Activated T-helper 2 cell treated with anti-CD3 and anti-CD28 coated beads, Interferon-gamma antibody, Interleukin-2, Interleukin-4, amounts not matched to agents 10 μg/mL and 5 μg/mL and 100 μg/mL, durations not matched to agents 14 hours and 24 hours and 36 hours (primary cell): ENCODE measurements at places on chromosomes 16 and 17.

DNA sequence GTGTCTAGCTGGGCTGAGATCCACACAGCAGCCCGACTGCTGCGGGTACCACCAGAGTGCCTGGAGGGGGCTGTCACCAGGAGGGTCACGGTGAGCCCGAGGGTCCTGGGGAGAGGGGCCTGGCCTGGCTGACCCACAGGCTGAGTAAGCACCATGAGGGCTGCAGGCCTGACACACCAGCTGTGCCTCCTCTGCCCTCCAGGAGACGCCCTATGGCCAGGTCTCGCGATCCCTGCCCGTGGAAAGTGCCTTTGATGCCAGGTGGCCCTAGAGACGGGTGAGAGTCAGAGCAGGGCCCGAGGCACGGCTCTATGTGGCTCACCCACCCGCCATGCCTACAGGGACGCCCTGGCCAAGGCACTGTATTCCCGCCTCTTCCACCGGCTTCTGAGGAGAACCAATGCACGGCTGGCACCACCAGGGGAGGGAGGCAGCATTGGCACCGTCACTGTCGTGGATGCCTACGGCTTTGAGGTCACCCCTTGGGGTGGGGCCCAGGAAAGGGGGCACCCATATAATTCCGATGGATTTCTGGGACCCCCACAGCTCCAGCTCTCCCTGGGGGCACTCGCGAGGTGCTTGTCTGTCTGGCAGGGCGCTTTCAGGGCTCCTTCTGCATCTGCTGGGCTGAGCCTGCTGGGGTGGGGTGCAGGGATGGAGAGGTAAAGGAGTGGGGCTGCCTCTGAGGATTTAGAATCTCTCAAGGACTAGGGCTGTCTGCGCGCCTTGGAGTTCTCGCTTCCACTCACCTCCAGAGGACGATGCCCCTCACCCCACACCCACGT is 7.1 kb downstream of the MYO15B start:
- DNase-seq: no peak

DNA sequence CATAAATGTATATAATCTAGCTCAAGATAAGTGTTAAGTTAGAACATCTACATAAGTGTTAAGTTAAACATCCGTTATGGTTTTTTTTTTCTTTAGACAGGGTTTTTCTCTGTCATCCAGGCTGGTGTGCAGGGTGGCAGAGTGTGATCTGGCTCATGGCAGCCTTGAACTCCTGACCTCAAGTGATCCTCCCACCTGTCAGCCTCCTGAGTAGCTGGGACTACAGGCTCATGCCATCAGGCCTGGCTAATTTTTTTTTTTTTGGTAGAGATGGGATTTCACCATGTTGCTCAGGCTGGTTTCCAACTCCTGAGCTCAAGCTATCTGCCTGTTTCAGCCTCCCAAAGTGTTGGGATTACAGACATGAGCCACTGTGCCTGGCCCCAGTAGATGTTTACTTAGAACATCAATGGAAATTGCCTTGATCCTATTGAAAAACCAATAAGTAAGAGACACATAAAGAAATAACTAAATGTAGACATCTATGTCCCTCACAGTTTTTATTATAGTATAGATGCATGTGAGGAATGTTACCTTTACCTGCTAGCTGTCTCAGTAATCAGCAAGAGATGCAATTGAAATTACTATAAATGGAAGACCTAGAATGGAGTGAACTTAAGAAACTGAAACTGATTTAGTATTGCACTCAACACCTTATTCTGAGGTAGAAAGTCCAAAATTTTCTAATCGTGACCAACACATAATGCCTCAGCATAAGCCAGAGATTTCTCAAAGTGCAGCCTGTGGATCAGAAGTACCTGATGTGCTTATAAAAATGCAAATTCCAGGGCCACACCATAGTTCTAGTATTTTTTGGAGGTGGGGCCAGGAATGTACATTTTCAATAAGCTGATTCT is 5.5 kb upstream of the FAM20A start:
- no peak for DNase-seq

GRCh38 chr17:50465171-50465570 is 3.5 kb downstream of the CHAD start:
- DNase-seq: no peak

DNA sequence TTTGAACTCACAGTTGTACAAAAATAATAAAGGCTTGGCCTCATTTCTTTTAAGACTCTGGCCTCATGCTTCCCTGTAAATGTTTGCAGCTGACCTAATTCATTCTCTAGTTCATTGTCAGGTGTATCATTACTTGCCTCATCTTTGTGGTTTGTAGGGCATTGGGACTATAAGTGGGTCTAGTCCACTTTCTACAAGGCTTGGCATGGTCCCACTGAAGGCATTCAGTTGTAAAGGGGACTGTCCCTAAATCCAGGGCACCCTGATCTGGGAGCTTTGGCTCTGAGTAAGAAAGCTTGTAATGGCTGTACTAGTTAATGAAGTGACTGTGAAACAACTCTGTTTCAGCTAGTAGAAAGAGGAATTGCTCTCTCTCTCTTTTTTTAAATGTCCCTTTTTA is 2.7 kb downstream of the KCTD2 start:
- no peak for DNase-seq

DNA sequence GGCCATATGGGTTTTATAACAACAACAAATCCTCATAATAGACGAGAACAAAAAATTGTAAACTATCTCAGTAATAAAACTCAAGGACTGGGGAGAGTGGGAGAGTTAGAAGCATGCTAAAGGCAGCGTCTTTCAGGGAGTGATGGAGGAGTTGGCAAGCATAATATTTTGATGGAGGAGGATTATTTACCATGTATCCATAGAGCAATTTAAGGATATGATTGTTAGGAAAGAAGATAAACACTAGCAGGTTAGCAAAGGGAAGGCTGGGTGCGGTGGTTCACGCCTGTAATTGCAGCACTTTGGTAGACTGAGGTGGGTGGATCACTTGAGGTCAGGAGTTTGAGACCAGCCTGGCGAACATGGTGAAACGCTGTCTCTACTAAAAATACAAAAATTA is 27.8 kb downstream of the BCL7C start:
- no peak for DNase-seq

- DNase-seq: no peak
Observed at GRCh38 chr16:65213866-65214595, 92.2 kb upstream of the CDH11 start.

DNA sequence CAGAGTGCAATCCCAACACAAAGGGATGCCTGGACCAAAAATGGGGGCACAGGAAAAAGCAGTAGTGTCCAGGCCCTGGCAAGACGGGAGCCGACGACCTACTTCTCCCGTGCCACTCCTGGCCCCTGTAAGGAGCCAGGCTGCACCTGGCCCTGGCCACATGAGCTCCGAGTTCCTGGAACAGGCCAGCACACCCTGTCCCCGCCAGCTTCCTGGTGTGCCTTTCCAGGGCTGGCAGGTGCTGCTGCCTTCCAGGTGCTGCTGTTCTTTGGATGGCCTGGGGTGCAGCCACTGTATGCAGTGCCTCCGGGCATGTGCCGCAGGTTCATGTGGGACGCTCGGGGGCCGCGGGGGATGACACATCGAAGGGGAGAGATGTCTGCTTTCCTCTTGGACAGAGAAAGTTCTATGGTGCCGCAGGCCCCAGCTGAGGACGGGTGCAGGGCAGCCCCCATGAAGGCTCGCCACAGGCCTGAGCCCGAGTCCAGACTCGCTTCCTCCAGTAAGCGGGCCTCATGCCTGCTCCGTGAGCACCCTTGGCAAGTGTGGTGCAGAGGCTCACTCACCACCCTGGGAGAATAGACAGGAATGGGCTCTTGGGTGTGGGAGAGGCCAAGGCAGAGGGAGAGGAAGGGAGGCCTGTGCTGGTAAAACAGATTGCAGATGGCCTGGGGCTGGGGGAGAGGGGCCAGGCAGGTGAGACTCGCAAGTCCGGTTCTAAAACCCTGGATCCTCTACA is 54.7 kb upstream of the FASN start:
- no peak for DNase-seq

DNA sequence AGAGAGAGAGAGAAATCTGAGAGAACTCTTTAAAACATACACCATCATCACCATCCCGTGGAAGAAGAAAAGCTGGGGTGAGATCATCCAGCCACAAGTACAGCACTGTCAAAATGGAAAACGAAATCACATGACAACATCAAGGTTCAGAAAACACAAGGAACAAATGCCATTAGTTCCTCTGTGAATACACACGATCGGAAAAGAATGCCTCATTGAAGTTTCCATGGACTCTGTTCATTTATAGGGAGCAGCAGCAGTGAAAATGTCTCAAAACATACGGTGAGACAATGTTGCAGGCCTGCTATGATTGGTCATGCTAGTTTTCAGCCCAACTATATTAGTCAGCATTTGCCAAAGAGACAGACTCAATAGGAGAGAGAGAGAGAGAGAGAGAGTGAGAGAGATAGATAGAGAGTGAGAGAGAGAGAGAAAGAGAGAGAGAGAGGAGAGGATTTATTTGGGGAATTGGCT is 4.4 kb downstream of the CFAP97D1 start:
- DNase-seq: no peak

- DNase-seq: no peak
Observed at GRCh38 chr16:8903004-8903403, 20.9 kb downstream of the LITAFD start.

DNA sequence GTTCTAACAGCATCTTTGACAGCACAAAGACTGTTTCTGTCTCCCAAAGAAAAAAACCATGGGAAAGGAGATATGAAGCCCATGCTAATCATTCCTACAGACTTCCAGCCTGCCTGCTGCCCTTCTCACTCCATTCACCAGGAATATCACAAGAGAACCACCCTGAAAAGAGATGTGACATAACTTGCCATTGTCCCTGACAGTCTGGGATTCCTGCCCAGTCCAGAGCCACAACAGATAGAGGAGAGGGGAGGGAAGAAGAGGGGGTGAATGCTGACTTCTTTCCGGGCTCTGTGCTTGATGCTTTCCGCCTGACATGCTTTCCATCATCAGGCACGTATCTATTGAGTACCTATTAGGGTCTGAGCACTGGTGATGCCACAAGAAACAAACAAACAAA is 31.6 kb upstream of the ASIC2 start:
- DNase-seq: no peak

- peak; percentile 60 for DNase-seq
Observed at GRCh38 chr17:1275962-1276736, 3.3 kb upstream of the TRARG1 start.
